ENCODE measurements at places on chromosomes 2 and 18.

DNA sequence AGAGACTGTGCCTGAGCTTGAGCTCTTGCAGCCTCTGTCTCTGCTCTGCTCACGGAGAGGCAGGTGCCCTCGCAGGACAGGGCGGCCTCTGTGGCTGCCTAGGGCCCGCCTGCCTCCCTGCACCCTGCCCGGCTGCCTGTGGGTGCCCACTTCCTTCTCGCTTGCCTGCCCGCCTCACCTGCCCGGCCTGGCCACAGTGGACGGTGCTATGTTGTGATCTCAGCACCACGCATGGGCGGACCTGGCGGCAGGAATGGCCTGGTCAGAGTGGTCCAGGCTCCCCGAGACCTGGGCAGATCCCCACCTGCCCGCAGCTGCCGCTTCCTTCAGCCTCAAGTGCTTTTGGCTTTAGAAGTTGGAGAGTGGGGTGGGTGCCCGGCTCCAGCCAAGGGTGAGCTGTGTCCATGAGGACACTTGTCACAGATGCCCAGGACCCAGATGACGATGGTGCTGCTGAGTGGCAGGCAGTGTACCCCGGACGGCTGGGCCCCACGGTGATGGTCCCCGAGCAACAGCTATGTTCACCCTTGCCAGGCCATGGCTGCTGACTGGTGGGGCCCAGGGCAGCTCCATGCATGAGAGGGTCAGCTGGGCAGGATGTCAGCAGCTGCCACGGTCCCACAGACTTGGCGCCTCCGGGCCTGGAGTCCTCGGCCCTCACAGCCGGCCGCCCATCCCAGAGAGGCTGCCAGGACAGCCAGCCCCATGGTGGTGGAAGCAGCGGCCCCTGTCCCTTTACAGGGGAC lies 25.3 kb downstream of the RTP5 start:
- no peak for DNase-seq

- no peak for DNase-seq
Measured at GRCh38 chr18:46220116-46220515, 115.9 kb downstream of the HAUS1 start.

GRCh38 chr2:220215785-220216184 lies 588.4 kb downstream of the SLC4A3 start:
- no peak for DNase-seq

DNA sequence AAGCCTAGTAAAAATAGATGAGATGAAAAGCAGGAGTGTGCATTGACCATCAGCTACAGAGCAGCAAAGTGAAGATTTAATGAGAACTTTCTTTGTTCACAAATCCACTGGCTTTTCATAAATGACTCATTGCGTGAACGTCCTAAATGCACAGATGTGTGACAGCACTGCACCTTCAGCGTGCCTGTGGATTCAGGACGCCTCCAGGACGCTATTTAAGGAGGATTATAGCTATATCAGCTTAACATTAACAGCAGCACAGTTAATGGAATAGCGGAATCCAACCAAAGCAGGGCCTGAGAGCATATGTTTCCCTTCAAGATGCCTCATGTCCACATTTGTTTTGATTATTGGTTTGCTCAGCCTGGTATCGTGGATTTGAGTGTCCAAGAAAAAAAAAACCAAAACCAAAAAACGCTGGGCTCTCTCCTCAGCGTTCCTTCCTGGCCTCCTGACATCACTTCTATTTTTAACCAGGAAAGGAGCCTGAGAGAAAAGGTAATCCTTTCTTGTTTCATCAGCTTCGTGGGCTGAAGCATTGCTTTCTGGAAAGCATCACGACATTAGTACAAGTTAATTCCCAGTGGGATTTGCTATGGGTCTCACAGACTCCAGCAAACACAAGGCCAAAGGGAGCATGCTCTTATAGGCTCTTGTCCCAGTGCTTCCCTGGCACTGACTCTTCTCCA lies 447.0 kb upstream of the SMIM21 start:
- DNase-seq: no peak

DNA sequence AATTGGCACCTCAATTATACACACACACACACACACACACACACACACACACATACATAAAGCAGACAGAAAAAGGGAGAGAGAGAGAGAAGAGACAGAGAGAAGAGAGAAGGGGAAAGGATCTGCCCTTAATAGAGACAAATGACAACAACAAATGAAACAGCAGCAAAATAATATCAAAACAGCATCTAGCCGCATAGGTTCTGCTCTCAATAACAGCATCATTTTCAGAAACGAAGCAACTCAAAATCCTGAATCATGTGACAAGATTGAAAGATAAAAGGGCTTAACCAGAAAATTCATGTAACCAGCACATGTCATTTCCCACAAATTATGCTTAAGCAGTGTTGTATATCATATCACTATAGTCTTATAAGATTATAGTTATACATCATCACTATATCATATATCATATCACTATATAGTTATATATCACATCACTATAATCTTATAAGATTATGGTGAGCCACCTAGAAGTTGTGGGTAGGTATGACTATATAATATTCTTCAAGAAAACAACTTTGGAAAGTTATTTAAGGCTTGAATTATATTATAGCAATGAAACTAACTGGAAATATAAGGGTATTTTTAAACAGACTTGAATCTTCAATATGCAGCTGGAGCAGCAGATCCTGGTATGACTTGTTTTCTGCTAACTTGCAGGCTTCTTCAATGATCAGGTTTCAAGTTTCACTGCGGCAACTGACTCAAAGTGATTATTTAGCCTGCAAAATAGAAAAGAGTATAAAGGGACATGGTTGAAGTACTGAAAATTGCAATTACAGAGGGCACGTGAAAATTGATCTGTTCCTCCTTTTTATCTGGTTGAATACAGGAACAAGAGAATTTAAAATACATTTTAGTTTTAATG lies 16.1 kb upstream of the VPS54 start:
- no peak for DNase-seq

DNA sequence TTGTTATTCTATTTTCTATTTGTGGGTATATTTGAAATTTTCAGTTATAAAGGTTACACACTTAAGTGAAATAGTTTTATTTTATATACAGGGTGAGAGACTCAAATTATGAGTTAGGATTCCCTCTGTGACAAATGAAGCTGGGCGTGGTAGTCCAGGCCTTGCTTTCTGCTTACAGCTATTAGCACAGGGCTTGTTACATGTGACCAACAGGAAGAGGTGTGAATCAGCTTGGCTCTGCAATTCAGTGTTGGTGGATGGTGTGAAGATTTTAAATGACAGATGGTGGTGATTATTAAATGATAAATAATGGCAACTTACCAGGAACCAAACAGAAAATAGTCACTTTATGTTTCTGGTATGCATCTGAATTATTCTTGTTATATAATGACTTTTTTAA lies 64.4 kb upstream of the NOSTRIN start:
- DNase-seq: no peak

- no peak for DNase-seq
Measured at GRCh38 chr2:96118698-96119388, 2.5 kb upstream of the ADRA2B start.

DNA sequence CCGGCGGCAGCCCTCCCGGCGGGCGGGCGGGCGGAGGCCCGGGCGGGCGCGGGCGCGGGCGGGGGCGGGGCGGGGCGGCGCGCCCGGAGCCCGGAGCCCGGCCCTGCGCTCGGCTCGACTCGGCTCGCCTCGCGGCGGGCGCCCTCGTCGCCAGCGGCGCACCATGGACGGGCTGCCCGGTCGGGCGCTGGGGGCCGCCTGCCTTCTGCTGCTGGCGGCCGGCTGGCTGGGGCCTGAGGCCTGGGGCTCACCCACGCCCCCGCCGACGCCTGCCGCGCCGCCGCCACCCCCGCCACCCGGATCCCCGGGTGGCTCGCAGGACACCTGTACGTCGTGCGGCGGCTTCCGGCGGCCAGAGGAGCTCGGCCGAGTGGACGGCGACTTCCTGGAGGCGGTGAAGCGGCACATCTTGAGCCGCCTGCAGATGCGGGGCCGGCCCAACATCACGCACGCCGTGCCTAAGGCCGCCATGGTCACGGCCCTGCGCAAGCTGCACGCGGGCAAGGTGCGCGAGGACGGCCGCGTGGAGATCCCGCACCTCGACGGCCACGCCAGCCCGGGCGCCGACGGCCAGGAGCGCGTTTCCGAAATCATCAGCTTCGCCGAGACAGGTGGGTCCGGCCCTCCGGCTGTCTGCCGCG lies at the start of gene INHBB:
TSS of gene INHBB (plus strand) at position 111 of the 641 bp plus-strand sequence. CDS start at position 164, 53 bp downstream.
- peak; percentile 40 for DNase-seq

GRCh38 chr2:196182439-196183171 lies 11.2 kb upstream of the STK17B start:
- DNase-seq: no peak

DNA sequence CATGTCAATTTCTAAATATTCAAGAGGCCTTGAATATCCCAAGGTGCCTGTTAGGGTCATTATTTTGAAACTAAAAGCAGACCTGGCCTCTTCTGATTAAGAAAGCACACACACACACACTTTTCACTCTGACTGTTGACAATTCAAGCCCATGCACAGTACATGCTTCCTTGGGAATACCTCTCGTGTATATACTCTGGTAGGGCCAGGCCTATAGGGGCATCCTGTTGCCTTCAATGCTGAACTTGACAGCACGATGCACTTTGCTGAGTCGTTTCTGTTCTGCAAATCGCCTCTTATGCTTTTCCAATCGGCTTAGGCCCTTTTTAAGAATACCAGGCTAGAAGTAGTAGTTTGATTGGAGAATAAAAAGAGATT lies 40.6 kb downstream of the IWS1 start:
- DNase-seq: no peak

GRCh38 chr2:101330253-101330933 lies 21.9 kb upstream of the RNF149 start:
- DNase-seq: peak; percentile 64

DNA sequence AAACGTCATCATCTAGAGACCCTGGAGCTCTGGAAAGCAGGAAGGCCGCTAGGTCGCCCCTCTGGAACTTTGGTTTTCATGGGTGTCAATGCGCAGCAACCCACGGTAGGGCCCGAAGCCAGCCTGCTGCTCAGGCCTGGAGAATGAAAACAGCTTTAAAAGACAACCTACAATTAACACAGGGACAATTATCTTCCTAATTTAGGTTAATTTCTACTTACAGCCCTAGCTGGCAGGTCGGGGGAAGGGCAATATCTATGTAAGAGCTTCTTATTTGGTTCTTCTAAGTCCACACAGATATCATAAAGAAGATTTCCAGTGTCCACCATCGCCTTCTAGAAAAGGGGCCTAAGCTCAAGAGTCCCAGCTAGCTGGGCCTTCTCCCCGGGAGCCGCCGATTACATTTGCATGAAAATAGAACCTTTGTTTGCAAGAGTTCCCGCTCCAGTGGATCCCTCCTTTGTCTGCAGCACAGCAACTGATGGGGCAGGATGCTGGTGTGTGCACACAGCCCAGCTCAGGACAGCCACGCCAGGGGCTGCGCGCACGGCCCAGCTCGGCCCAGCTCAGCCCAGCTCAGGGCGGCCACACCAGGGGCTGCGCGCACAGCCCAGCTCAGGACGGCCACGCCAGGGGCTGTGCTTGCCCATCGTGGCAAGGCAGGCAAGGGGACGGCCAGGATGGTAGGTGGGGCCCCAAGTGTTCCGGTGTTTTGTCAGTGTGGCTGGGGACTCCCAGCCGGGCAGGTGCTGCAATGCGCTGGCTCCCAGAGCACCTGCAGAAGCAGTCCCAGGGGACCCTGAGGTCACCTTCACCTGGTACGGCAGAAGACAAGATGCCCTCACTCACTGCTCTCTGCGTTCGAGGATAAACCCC lies 109.1 kb downstream of the HDAC4 start:
- no peak for DNase-seq

GRCh38 chr2:58140508-58141072 lies 94.0 kb downstream of the VRK2 start:
- no peak for DNase-seq

DNA sequence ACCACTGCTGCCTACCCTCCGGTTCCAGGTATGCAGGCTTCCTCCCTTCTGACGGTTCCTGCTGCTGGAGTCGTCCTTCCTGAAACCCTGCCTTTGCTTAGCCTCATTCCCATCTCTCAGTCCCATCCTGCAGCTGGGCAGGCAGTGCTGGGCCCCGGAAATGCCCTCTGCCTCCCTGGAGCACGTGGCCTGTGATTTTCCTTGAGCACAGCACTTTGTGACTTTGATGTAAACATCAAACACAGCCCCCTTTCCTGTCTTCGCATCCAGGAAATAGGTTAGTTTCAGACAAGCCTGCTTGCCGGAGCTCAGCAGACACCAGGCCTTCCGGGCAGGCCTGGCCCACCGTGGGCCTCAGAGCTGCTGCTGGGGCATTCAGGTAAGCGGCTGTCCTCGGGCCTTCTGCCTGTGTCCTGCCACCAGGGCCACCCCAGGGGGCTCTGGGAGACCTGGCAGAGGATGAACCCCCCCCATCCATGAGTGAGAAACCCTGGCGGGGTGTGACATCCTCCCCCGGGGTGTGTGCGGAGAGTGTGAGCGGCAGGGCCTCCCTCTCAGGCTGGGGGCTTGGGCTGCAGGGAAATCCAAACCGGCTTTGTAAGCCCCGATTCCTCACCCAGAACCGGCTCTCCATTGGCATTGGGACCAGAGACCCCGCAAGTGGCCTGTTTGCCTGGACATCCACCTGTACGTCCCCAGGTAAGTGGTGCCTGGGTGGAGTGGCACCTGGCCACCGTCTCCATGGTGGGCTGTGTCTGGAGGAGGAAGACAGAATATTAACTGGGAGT lies at the start of gene ZAP70:
TSS of gene ZAP70 (plus strand) at position 281 of the 788 bp plus-strand sequence. CDS start 10,461 bp downstream, outside the sequence.
- no peak for DNase-seq

GRCh38 chr2:8430628-8431027 lies 251.2 kb upstream of the ID2 start:
- peak; percentile 59 for DNase-seq

GRCh38 chr2:77028032-77028600 lies 494.1 kb downstream of the LRRTM4 start:
- DNase-seq: no peak

GRCh38 chr2:32976409-32977063 lies 29.8 kb downstream of the LTBP1 start:
- no peak for DNase-seq

DNA sequence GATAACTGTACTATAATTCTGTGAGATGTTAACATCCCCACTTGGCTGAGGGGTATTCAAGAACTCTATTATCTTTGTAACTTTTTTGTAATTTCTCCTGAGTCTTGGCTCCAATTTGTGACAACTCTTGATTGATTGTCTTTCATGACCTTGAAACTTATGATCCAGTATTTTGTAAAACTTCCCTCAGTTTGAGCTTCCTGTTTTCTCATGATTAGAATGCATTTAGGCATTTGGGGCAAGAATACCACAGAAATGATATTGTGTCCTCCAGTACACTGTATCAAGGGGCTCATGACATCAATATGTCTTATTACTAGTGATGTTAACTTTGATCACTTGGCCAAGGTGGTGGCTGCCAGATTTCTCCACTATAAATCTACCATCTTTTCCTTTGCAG lies 37.4 kb downstream of the PNO1 start:
- DNase-seq: no peak
